SK-N-MC (cell line): ENCODE measurements at places on chromosomes 1 and 21.

GRCh38 chr1:169108863-169109560, 2.5 kb downstream of the ATP1B1 start:
- DNase-seq = no peak

GRCh38 chr1:20160034-20160433, 20.9 kb downstream of the PLA2G2F start:
- no peak for DNase-seq

- DNase-seq = no peak
Observed at GRCh38 chr1:231557411-231557810, 28.9 kb downstream of the TSNAX start.

DNA sequence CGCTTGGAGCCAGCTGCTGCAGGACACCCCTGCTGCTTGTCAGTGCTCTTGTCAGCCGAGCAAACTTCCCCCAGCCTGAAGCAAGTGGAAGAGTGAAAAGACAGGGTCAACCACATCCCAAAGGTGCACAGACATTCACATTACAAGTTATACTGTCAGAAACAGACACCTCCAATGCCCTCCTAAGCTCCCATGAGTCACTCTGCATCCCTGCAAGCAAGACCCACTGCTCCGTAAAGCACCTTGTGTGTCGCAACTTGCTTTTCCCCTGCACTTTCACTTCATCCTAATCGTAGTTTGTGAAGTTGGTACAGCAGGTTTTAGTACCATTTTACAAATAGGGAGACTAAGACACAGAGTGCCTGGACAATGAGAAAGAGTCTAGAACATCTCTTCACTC, 51.1 kb downstream of the KCNH1 start:
- no peak for DNase-seq

GRCh38 chr1:198610362-198610761, 28.5 kb upstream of the PTPRC start:
- DNase-seq = no peak

- DNase-seq = no peak
Observed at GRCh38 chr1:231919886-231920285, 293.3 kb downstream of the DISC1 start.

DNA sequence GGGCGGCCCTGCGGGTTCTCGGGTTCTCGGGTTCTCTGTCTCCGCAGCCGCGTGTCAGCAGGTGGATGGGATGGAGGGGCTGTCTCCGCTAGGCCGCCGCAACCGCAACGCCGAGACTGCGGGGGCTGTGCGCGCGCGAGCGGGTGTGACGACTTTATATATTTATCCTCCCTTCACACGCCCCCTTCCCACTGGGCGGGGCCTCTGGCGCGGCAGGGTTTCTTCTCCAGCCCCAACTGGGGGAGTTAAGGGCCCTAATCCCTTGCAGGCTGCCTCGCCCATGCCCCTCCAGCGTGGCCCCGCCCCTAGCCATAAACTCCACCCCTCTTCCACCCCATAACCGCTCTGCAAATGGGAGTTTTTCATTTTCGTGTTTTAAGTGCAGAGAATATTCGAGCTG, 3.4 kb downstream of the IGSF21 start:
- DNase-seq = no peak

DNA sequence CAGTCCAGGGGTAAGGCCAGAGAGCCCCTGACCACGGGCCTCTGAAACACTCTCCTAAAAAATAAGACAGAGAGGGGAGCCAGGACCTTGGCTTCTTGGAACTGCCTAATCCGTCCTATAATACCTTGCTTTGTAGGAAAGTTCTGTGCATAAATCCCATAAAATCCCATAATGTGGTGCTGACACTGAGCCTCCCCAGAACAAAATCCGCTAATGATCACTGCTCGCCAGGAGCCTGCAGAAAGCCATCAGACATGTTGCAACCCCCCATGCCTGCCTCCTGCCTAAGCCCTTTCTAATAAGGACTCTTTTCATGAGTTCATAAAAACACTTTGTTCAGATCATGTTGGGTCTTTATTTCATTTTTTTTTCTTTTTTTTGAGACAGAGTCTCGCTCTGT, 9.3 kb upstream of the DHRS3 start:
- no peak for DNase-seq

- DNase-seq = no peak
Observed at GRCh38 chr21:13854638-13855037, 245.1 kb downstream of the POTED start.

- DNase-seq = no peak
Observed at GRCh38 chr1:27773826-27774445, 917 bp downstream of the STX12 start.

GRCh38 chr1:227378181-227378580, 59.9 kb upstream of the CDC42BPA start:
- DNase-seq = no peak

DNA sequence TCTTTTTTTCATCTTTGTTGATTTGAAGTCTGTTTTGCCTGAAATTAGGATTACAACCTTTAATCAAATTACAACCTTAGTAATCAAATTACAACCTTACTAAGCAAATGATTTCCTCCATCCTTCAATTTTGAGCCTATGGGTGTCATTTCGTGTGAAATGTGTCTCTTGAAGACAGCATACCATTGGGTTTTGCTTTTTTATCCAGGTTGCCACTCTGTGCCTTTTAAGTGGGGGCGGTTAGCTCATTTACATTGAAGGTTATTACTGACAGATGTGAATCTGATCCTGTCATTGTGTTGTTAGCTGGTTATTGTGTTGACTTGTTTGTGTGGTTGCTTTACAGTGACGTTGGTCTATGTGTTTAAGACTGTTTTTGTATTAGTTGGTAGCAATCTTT, 74.8 kb upstream of the BCL9 start:
- DNase-seq = no peak

DNA sequence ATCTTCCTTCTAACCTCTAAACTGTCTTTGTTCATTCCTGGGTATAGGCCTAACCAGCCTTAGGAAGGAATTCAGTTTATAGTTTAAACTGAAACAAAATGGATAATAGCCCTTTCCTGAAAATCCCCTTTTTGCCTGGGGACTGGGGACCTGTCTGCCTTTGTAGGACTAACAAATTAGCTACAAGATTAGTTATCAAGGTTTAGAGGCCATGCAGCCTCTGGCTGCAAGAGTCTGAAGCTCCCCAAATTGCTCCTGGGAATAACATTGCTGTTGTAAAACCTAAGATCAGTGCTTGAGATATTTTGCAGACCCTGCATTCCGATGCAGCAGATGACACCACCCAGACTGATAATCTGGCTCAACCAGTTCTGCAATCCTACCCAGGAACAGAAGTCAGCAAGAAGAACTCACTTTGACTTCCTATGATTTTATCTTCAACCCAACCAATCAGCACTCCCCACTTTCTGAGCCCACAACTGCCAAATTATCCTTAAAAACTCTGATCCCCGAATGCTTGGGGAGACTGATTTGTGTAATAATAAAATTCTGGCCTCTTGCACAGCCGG, 96.6 kb upstream of the ETV3 start:
- no peak for DNase-seq

DNA sequence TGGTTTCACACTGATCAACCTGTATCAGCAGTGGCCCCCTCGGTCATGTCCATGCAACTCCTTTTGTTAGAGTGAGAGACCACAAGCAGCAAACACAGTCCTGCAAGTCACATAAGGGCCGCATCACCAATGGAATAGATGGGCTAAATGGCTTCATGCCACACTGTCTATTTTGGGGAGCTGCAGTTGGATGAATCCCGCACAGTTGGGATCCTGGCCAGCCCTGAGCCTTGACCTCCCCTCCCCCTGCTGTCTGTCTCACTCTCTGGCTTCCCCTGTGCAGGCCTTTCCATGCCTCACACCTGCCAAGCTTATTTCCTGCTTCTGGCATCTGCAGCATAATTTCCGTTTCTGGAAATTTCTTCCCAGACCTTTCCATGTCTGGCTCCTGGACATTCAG, 57.0 kb downstream of the CNIH3 start:
- no peak for DNase-seq

DNA sequence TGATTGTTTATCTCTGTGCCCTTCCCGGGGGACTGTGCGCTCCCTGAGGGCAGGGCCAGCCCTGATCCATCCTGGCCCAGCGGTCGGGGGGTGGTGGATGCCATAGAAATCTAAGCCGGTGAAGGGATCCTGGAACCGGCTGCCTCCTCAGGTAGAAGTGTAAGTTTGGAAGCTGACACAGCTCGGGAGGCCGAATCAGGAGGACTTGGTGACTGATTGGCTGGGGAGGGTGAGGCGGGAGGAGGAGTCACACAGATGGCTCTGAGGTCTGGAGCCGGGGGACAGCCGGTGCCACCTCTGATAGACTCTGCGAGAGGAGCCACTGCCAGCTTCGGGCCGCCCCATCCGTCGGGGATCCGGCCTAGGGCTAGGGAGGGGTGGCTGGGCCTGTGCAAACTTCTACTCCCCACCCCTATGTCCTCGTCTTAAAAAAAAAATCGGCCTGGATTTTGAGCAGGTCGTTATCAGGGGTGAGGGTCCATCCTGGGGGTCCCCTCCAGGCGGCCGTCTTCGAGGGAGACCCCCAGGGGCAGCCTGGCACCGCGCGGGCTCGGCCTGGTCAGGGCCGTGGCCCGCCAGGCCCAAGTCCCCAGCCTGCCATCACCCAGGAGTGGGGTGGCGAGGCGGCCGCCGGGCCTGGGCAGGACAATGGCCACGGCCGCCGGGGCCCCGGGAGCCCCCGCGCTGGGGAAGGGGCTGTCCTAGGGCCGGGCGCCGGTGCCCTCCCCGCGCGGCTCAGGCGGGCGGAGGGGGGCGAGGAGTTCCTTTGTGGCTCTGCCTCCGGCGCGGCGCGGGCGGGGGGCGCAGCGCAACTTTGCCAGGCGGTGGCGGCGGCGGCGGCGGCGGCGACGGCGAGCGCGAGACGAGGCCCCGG, 708 bp upstream of the ZNF362 start:
- no peak for DNase-seq

DNA sequence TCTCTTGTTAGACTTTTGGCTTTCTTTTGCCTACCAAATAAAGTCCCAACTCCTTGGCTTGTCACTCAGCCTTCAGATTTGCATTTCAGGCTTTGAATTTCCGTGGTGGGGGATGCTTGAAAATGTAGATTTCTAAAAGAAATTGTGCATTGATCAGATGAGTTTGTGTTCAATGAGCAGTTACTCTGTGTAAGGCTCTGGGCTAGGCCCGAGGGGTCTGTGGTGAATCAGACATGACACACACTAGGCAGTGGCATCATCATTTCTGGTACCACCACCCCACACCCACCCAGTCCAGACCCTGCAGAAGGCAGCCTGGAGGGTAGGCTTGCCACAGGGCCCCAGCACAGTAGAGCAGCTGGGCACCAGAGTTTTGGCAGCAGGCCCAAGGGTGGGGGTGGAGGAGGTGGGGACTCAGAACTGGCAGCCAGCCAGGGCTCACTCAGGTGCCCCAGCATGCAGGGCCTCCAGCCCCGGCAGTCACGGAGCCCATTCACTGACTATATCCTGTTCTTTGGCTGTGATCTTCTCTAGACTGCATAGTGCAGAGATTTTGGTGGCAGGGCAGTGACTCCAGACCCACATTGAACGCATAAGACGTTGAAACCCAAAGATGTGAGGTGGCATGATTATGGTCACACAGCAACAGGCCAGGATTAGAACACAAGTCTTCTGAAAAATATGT, 97.2 kb upstream of the ARTN start:
- no peak for DNase-seq

DNA sequence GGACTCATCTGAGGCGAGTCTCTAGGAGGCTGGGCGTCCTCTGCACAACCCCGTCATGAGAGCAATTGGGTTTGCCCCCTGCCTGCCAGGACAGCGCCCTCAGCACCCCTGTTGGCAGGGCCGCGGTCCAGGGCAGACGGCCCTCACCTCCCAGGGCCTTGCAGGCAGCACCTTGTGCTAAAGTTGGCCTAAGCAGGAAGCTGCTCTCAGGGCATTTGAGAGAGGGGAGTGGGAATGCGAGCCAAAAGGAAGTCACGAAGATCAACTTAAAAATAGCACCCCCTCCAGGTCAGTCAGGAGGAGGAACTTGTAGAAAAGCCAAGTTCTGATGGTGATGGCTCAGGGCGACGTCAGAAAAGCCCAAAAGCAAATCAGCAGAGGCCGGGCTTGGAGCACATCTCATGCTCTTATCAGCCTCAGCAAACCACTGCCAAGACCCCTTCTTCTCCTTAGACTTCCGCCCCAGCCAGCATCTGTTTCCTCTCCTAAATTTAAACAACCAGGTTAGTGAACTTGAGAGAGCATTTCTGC, 12.6 kb upstream of the ADORA3 start:
- DNase-seq = no peak

- DNase-seq = no peak
Observed at GRCh38 chr1:56457756-56458375, 121.5 kb downstream of the PLPP3 start.

GRCh38 chr1:160761046-160761445, 22.0 kb downstream of the SLAMF7 start:
- DNase-seq = no peak

GRCh38 chr1:46961066-46961758, 19.9 kb upstream of the CYP4A11 start:
- no peak for DNase-seq

- no peak for DNase-seq
Observed at GRCh38 chr1:167717351-167717750, 4.4 kb upstream of the MPZL1 start.

DNA sequence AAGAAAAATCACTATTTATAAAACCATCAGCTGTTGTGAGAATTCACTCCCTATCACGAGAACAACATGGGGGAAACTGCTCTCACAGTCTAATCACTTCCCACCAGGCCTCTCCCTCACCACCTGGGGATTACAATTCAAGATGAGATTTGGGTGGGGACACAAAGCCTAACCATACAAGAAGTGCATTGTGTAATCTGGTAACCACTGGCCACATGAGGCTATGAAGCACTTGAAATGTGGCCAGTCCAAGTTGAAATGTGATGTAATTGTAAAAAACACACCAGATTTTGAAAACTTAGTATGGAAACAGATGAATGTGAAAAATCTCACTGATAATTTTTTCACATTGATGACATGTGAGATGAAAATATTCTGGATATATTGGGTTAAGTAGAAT, 293.8 kb downstream of the TTLL7 start:
- DNase-seq = no peak

DNA sequence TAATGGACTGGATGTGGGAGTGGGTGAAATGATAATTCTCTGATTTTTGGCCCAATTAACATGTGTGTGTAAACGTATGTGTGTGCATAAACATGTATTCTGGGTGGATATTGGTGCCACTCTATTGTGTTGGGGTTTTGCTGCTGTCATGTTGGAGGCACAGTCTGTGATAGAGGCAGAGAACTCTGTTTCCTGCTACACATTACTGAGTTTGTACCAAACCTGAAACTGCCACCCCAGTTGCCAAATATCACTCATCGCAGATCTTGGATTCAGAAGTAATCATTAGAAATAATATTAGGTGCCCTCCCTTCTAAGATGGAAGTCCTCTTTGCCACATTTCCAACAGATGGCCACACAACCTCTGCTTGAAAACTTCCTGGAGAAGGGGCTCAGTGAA, 13.8 kb downstream of the FASLG start:
- no peak for DNase-seq

- DNase-seq = no peak
Observed at GRCh38 chr1:18882486-18882885, 19.9 kb downstream of the ALDH4A1 start.

GRCh38 chr1:166036092-166036491, 130.7 kb downstream of the FAM78B start:
- no peak for DNase-seq
